NCI-H187 (cell line): ENCODE measurements at places on chromosomes 5 and 9.
A peak's percentile ranks its signal among the peaks of the same experiment; 100 is the strongest.

- DNase-seq: peak; percentile 50
Measured at GRCh38 chr9:126421567-126422428, 95.2 kb downstream of the MVB12B start.

DNA sequence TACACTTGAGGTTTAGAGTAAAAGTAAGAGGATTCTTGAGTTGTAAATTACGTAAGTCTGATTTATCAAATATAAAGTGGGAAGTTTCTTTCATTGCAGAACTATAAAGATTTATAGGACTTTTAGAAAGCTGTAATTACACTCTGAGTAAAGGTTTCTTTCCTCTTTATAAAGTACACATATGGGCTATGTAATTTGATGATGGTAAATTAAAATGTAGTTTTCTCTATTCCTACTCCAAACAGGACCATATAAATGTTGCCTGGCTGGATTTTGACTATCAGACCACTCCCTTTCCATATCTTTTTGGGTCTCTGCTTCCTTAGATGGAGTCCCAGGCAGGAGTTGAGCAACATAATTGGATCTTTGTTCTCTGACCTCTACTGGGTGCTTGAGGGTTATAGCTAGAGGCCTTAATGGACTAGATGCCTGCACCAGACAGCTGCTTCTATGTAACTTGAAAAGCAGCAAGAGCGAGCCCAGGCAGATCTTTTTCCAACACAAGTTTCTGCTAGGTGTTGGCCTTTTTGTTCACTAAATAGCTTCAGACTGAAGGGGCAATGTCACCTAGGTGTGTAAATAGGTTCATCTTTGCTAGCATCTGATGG, 11.4 kb upstream of the TEX48 start:
- DNase-seq: no peak

- DNase-seq: no peak
Measured at GRCh38 chr9:113255438-113255837, 19.9 kb downstream of the CDC26 start.

DNA sequence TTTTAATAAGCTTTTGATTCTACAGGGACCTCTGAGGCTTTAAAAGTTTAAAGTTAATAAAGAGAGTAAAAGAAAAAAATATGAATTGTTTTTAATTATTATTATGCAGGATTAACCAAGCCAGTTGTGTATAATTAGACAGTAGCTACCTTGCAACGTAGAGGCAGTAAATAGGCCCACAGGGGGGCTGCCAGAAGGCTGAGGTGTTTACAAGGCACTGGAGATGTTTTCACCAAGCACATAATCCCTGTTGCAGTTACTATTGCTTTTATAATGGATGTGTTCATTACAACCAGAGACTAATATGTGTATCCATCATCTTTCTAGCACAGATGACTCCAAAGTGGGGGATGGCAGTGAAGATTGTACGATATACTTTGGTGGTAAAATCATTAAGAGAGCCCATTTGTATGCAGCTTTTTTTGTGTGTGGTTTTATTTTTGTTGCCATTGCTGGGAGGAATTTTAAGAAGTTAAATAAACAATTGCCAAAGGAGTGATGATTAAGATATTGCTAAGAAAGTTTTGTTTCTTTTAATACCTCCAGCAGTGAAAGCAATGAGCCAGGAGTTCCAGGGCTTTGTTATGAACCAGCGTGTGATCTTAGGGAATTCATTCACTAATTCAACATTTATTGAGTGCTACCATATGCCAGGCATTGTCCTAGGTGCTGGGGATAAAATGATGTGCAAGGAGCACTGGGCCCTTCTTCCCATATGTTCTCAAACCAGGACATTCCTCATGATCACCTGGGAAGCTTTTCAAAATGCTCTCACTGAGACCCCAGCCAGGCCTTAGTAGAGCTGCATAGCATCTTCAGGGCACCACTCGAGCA, 138.7 kb upstream of the EFNA5 start:
- no peak for DNase-seq

DNA sequence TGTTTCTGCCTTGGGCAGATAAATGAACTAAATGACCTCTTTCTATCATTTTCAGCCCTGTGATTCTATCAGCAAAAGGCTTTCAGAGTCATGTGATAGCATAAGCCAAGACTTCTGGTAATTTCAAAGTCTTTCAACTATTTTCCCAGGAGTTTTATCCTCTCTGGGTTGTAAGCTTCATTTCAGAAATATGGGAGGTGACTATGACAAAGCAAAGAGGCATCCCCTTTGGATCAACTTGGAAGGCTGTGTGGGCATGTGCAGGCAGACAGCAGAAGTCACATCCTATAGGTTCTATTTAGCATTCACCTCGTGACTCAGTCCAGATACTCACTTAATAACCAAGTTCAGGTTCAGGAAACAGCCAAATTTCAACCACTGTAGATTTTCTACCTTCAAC, 149.0 kb upstream of the FST start:
- DNase-seq: no peak

- no peak for DNase-seq
Measured at GRCh38 chr9:121952611-121953010, 140.5 kb downstream of the TTLL11 start.

GRCh38 chr9:31372799-31373587, 1011.5 kb upstream of the ACO1 start:
- DNase-seq: no peak

DNA sequence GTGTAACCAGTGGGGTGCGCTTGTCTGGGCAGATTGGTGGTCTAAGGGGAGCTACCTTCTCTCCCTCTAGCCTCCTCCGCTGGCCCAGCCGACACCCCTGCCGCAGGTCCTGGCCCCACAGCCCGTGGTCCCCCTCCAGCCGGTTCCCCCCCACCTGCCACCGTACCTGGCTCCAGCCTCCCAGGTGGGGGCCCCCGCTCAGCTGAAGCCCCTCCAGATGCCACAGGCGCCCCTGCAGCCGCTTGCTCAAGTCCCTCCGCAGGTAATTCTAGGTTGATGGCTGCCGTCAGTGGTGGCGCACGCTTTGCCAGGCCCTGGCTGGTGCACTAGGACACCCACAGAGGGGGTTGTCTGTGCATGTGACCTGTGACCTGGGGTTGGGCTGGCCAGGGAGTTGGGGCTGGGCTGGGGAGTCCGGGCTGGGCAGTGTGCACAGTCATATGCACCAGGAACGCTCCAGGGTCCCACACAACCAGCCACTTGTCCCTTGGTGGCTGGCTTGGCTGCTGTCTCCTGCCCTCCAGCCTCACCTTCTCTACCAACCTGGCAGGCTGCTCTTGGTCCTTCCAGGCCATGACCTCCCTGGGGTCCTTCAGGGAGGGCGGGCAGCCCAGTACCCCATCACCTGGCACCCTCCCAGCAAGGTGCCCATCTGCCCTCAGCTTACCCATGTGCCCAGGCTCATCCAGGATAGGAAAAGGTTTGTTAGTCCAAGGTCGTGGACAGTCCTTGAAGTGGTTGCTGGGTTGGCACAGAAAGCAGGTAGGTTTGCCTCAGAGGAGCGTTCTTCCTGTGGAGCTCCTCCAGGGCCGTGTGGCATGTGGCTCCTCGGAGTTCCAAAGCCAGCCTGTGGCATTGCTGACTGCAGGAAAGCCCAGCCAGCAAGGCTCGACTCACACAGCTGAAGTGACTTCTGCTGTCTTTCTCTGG, 73.2 kb downstream of the WNK2 start:
- no peak for DNase-seq

DNA sequence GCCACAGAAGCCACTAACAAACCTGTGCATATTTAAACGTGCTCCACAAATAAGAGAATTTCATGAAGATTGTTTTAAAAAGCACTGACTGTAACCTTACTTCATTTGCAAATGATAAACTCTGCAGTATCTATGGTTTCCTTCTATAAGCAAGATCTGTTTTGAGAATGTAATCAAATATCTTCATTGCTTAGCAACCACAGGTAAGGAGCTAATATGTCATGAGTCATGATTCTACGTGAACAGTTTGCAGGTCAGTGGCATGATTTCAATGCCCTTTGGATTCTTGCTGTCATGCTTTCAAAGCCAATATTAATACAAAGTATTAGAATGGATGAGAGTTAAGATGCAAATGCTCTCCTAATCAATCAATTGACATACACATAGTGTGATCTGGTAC, 325.0 kb downstream of the EDIL3 start:
- no peak for DNase-seq

DNA sequence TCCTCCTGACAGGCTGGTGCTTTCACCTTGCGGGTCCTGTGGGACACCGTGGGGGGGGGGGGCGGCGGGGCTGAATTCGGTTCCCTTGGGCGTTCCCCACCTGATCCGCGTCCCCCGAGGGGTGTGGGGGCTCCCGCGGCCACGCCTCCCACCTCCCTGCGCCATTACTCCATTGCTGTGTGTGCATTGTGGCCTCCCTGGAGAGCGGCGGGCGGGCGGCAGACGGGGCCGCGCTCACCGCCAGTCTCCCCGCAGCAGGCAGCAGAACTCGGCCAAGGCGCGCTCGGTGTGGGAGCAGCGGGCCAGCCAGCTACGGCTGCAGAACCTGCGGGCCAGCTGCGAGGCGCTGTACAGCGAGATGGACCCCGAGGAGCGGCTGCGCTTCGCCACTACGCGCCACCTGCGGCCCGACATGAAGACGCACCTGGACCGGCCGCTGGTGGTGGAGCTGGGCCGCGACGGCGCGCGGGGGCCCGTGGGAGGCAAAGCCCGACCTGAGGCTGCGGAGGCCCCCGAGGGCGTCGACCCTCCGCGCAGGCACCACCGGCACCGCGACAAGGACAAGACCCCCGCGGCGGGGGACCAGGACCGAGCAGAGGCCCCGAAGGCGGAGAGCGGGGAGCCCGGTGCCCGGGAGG, 145.3 kb downstream of the CACNA1B start:
- DNase-seq: no peak
